ENCODE measurements at places on chromosomes 4 and X.

GRCh38 chr4:38503689-38504395, 160.2 kb upstream of the KLF3 start:
- DNase-seq, result no peak

DNA sequence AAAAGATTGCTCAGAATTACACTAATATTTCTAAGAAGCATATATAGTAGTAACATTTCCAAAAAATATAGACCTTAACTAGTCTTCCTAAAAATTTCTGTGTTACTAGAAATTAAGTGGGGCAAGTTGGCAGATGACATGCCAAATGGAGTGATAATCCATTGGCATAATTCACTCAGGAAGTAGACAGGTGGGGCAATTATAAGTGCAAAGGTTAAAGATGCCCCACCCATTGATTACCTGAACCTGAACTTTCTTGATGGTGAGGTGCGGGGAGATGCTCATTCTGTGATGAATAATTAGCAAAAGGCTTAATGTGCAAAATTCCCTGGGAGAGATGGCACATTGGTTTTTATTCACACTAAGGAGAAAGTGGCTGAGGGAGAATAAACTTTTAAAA, 145.8 kb upstream of the RASGEF1B start:
- no peak for DNase-seq

- DNase-seq, result peak; percentile 1
These were observed 10.1 kb downstream of the RADX start for GRCh38 chrX:106621836-106622235.

DNA sequence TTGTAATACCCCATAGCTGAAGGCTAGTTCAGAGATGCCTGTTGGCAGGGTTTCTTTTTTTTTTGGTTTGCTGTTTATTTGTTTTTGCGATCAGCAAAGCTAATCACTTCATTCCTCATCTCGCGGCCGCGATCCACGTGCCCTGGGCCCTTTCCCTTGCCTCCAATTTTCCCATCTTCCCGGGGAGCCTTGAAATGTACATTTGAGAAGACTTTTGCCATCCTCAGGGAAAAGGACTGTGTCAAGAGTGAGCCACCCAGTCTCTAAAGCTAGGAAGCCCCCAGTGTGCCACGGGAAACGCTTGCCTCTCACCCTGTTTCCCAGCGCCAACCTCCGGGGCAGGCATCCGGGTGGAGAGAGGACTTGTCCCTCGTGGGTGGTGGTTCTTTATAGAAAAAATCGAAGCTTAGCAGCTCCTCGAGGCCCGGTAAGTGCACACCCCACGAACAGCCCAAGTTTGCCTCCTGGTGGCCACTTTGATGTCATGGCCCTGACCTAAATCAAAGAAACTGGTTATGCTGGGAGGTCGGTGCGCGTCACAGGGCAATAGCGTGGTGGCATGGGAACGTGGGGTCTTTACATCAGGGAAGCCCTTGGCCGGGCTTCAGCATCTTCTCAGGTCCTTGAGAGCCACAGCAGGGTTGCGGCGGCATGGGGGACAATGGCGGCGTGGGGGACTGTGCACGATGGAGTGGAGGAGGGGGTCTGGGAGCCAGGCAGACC, 42.0 kb downstream of the MAP7D3 start:
- peak; percentile 54 for DNase-seq

DNA sequence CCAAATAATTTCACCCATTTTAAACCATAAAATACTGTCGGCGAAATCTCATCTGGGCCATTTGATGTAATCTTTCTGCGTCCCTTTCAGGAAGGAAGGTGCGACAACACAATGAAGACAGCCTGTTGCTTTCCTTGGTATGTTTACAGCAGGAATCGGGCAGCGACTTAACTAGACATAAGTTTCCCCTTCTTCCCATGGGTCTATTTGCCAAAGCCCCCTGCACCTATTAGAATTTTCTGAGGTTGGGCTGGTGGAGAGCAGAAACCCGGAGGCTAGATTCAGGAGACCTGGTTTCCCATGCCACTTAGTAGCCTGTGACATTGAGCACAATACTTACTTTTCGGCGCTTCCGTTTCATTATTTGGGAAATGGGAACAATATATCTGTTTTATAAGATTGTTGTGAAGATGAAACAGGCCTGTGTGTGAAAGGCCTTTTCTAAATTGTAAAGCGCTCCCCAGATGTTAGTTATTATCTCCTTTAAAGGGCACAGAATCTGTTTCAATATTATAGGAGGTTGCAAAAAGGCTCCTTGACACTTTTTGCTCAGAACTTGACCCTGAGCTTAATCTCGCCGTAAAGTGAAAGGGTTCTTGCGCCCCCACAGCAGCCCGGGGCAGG, 552 bp upstream of the AFF1 start:
- peak; percentile 58 for DNase-seq

DNA sequence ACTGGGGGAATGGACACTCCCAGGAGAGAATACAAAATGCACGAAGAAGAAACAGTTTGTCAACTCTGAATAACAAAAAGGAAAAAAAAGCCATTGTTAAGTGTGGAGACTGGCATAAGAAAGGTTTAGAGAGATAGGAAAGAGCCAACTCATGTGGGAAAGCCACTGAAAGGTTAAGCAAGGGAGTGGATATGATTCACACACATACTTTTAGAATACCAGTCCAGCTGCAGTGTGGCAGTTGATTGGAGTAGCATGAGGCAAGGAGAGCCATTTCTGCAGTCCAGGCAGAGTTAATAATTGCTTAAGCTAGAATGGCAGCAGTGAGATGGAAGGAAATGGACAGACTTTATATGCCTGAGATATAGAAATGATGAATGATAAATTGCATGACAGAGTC, 36.9 kb upstream of the ADAD1 start:
- DNase-seq, result no peak

- no peak for DNase-seq
These were observed 323.2 kb downstream of the DHRSX start for GRCh38 chrX:2177541-2177940.

DNA sequence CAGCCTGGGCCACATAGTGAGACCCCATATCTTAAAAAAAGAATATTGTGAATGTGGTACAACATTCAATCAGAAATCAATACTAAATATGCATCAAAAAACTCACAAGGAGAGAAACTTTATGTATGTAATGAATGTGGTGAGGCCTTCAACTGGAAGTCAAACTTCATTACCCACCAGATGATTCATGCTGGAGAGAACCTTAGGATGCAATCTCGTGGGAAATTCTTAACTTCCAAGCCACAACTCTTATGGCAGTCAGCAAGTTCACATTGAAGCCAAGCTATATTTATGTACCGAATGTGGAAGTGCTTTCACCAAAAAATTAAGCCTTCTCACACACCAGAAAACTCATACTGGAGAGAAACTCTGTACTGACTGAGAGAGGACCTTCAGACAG, 84.5 kb upstream of the UXT start:
- no peak for DNase-seq

DNA sequence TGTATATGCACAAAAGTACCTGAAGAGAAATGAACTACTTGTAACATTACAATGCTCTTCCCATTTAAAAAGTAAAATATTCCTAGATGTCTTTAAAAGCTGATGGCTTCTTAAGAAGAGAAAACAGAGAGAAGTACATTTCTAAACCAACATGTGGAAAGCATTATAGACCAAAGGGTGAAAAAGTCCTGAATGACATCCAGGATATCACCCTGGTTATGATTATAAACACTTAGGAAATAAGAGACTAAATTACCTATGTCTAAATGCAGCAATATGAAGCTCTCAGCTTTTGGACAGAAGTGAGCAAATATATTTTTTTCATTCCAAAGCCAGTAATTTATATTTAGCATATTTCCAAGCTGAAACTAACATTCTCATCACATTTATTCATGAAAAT, 21.7 kb upstream of the EGFL6 start:
- DNase-seq, result no peak

DNA sequence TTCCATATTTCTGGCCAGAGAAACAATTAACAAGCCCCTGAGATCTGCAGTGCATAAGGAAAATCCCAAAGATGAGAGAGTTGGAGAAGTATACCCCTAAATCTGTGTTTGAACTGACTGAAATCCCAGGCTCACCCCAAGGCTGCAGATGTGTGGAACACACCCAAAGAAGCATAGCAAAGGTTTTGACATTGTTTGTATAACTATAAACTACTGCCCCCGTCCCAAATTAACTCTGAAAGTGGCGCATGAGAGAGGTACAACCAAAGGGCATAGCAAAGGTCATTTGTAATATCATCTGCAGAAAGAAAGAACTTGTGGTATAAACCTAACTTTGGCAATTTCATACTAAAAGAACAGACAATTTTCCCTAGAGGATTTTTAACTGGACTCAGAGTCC, 157.9 kb downstream of the DCAF12L1 start:
- no peak for DNase-seq

DNA sequence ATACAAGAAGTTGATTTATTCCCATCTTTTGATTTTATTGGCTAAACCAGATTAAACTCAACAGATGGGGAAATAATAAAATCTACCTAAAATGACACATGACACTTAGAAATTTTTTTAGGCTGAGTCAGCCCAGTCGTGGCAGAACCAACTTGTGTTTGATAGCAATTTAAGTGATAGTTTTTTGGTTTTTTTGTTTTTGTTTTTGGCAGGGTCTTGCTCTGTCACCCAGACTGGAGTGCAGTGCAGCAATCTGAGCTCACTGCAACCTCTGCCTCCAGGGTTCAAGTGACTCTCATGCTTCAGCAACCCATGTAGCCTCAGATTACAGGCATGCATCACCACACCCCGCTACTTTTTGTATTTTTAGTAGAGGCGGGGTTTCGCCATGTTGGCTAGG, 370.3 kb upstream of the NOCT start:
- DNase-seq, result no peak

DNA sequence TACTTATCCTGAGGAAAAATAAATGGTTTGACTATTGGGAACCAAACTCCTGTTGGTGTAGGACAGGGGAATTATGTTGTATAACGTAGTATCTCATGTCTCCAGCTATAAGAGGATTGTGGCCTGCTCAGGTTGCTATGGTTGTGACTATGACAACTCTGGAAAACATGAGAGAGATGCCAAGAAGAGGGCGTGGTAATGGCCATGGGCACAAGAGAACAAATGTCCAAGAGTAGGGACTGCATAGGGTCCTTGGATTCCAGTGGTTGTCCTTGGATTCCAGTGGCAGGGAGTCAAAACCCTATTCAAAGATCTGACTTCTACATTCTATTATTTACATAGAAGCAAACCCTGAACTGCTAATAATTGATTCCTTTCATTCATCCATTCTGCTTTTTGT, 6.8 kb upstream of the MOB1B start:
- DNase-seq, result no peak

- peak; percentile 91 for DNase-seq
These were observed 80.8 kb downstream of the NPFFR2 start for GRCh38 chr4:72112514-72113156.

DNA sequence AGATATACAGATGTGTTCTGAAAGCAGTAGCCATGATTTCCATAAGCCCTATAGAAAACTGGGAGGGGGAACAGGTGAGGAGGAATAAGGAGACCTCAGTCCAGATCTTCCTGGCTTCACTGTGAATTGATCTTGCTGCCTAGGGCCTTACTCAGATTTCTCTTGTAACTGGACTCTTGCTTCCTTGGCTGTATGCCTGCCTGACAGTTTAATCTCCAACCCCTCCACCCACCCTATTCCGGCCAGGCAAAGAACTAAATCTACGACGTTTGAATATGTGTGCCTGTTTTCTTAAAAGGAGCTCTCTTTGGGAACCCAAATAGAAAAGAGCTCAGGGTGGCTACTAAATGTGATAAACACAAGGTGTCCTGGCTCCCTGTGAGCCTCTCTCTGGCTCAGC, 173.0 kb downstream of the GPC3 start:
- DNase-seq, result no peak

GRCh38 chr4:182808673-182809416, 108.3 kb downstream of the DCTD start:
- DNase-seq, result no peak

- peak; percentile 87 for DNase-seq
These were observed 65.9 kb upstream of the HPF1 start for GRCh38 chr4:169823685-169824084.

DNA sequence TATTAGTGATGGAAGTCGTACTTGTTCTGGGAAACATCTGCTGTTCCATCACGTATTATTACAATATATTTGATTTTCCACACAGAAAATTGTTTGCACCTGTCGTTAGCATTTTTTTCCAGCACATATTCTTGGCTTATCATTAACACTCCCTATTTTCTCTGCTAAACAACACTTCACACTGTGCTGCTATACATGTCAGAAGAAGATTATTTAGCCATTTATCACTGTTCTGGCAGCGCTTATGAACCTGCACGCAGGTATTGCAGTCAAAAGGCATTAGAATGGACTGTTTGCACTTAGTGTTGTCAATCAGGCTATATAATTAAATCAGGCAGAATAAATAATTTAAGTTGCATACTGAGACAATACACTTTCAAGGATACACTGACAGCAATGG, 218.6 kb downstream of the CHM start:
- DNase-seq, result no peak

DNA sequence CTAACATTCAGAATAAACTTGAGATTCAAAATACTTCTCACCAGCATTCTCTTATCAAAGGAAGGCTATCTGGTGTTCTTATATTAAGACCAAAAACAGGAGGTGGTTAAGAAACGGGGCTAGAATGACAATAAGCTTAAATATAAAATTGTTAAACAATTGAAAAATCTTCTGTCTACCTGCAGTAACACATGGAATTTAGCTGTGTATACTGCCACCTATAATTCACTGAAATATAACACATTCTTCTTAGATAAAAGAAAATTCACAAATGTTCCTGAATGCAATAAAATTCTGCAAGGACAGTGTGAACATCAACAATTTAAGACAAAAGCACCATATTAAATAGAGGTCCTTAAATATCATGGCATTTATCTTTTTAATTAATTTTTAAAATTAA, 11.5 kb upstream of the PCDH10 start:
- DNase-seq, result no peak

DNA sequence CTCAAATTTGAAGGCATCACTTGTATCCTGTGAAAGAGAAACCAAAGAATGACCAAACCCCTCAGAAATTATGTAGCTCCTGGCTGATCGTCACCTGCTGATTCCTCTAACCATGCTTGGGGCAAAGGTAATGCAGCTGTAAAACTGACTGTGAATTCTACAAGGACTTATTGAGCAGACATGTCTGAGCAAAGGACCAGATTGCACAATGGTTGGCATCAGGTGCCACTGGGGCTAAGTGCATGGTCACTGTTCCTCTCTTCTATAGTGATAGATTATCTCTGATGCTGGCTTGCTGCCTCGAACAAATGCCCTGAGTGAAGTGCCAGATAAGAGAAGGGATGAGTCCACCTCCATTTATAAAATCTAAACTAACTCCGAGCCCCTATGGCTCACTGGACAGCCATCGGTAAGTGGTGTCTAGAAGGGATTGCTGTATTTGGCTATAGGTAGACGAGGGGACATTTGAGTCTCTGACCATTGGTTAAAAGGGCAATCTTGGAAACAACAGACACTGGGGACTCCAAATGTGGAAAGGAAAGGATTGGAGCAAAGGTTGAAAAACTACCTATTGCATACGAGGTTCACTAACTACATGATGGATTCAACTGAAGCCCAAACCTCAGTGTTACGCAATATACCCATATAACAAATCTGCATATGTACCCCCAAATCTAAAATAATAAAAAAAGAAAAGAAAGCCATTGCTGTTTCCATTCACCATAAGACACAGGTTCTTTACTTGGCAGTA, 110.7 kb upstream of the IGSF1 start:
- DNase-seq, result no peak

Measured in mesendoderm (in vitro differentiated cells).